Urinary bladder (tissue), 4 donors: ENCODE measurements at places on chromosomes 2 and 18. TPM values are rescaled to one million over a fixed set of nuclear protein-coding genes. Genes with fewer than 3 reads are reported as not detected.

The FAM117B gene
- 16.5 TPM for total RNA-seq

The ING5 gene
- total RNA-seq, result 32.9 TPM

The MAP2 gene
- total RNA-seq, result 13.5 TPM

The RGPD4 gene
- total RNA-seq, result 0.05 TPM

The ITGA6 gene
- 171 TPM for total RNA-seq

The EHBP1 gene
- total RNA-seq, result 145 TPM

The STON1 gene
- 68.0 TPM for total RNA-seq

The FEV gene
- total RNA-seq, result not detected

The AQP4 gene
- 0.58 TPM for total RNA-seq

The NGEF gene
- total RNA-seq, result 4.1 TPM

The SCN2A gene
- 5.3 TPM for total RNA-seq

The HAAO gene
- total RNA-seq, result 10.6 TPM

The CREG2 gene
- total RNA-seq, result 0.63 TPM

The BMP10 gene
- not detected for total RNA-seq

The AQP12B gene
- not detected for total RNA-seq

The IL1A gene
- 1.9 TPM for total RNA-seq

The FSIP2 gene
- total RNA-seq, result 13.9 TPM

The CYRIA gene
- 10.5 TPM for total RNA-seq

The ITGA4 gene
- total RNA-seq, result 49.2 TPM
